ENCODE measurements at places on chromosomes 7 and 10. TPM values are rescaled to one million over a fixed set of nuclear protein-coding genes. Genes with fewer than 3 reads are reported as not detected.

DNA sequence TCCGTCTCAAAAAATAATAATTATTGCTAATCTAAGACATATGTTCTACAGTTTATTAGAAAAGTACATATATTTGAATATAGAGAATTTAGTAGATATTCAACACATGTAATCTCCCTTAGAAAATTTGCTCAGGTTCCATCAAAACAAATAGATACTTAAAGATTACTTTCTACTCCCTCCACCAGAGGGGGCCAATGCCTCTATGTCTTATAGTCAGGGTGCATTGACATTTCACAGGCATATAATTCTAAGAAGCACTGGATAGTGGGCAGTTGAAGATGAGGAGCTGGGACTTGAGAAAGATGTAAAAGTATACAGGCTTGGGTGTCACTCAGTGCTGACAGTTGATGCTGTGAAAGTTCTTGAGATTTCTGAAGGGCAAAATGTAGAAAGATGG is 301.6 kb upstream of the HPS1 start:
- no peak for DNase-seq

- DNase-seq: no peak
Observed at GRCh38 chr7:36474283-36475010, 84.8 kb downstream of the ANLN start.

DNA sequence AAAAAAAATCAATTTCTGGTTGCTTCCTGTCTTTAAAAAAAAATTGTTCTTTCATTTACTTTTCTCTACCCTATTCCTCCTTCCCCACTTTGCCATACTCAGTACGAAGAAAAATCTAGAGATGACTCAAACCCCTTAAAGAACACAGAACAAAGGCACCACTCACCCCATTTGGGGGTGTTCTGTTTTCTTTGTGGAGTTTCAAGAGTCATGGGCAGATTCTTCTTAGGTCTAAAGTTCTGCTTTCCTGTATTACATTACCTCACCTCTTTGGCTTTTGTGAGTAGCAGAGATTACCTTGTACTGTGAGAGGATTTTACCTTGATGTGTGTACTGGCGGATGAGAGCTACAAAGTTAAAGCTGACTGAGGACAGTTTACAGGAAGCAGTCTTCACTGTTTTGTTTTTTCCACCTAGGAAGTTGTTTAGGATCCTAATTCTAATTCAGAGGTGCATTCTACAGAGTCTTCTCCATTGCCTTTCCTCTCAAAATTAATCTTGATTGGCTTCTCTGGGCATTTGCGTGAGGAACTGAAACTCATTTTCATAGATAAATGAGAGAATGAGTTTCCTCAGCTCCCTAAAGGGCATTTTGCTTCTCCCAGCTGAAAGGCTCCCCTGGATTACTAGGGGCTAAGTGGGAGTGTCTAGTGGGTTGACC is 20.7 kb downstream of the AVL9 start:
- no peak for DNase-seq

Gene ARMS2
- total RNA-seq: not detected

DNA sequence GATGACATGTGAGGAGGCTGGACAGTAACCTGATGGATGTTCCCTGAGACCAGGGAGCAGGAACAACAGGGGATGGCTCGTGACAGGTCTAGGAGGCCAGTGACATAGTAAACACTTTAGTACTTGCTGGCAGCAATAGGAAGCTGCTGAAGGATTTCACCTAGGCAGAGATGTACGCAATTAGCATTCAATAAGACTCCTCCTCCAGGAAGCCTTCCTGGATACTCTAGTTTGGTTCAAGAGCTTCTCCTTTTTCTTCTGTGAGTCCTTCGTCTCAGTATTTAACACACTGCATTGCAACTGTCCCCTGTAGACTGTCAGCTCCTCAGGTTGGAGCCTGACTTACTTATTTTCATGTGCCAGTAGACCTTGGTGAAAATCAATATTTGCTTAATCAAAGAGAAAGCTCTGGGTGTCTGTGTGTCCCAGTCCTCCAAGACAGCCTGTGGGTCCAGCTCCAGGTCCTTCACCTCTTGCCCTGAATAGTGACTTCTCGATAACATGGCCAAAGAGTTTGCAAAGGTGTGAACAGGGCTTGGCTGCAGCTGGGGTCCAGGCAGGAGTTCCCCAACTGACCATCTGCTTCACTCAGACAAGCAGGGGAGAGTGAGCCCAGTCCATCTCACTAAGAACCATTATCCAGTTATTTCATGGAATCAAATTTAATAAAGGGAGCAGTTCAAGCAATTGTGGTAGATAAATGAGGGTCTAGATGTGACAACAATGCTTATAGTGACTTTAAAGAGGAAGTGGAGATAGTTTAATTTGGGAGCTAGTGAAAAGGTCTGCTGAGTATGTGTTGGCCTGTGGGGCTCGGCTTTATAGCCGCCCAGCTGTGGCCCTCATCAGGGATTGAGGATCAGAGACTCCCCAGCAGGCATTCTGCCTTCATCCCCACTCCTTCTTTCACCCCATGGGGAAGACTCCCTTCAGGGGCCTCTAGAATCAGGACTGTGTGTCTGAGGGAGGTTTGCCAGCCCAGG is 9.4 kb downstream of the TMEM273 start:
- DNase-seq: no peak

Gene ACSM6
- total RNA-seq: not detected

GRCh38 chr7:1454542-1454941 is 4.7 kb downstream of the MICALL2 start:
- no peak for DNase-seq

DNA sequence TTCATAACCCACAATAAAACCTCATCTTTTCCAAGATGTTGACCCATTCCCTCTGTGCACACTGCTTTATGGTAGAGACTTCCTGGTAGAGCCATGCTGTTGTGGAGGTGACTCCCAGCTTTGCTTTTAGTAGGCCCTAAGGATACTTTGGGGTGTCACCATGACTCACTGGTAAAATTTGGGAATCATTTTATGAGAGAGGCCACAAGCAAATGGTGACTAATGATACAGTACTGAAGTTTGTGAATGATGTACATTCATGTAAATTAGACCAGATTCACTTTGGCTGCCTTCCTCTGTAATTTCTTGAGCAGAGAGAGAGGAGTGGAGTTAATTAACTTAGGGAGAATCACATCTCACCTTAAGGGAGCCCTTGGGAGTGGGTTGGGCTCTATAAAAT is 686.5 kb downstream of the LRMDA start:
- no peak for DNase-seq

- no peak for DNase-seq
Observed at GRCh38 chr10:104218751-104219150, 13.4 kb downstream of the CFAP43 start.

- no peak for DNase-seq
Observed at GRCh38 chr7:2873686-2874551, 29.8 kb upstream of the GNA12 start.

Gene DRGX
- not detected for total RNA-seq

Gene NRG3
- 0.33 TPM for total RNA-seq

Gene ENTPD7
- 3.5 TPM for total RNA-seq

- no peak for DNase-seq
Observed at GRCh38 chr7:131745390-131746248, 189.2 kb upstream of the PODXL start.

Gene SEC61A2
- total RNA-seq: 6.2 TPM

Gene DIP2C
- 48.2 TPM for total RNA-seq

DNA sequence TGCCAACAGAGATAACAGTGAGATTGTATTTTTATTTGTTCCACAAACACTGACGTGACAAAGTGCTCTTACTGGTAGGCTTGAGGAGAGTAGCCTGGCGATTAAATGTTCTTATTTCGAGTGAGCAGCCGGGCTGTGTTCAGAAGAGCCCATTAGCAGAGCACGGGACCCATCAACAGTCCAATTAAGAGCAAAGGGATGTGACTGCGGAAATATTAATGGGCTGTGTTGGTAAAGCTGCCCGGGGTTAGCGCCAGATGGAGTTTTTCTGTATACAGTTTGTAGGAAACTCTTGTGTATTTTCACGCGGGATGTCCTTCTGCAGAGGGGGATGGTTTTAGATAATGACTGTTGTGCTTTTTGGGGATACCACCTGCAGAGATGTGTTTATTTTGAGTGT is 104.3 kb downstream of the KIAA1217 start:
- no peak for DNase-seq

DNA sequence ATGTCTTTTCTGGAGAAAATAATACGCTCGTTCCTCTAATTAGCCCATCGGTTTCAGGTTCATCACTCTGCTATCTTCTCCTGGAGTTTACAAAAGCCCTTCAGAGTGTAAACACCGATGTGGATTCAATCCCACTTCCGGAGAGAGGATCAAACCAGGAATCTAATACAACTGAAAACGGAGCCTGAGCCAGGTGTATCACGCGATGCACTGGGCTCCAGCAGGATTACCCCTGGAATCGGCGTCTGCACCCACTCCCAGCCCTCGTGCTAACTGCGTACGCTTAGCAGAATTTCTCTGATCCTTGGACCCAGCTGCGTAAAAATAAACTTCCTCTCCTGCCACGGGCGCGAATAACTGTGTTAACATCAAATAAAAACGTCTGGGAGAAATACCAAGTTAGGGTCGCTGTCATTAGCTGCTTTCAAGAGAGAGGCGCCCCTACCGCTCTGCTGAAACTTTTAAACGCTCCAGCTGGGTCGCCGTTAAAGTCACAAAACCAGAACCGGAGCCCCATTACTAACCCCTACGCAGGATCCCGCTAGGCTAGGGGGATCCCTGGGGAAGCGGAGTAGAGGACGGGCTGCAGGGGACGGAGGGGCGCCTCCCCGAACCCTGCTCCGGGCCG is 502 bp downstream of the ZNF3 start:
- DNase-seq: no peak

- DNase-seq: no peak
Observed at GRCh38 chr7:98921608-98922372, 43.5 kb downstream of the TRRAP start.

Gene PAX4
- not detected for total RNA-seq

DNA sequence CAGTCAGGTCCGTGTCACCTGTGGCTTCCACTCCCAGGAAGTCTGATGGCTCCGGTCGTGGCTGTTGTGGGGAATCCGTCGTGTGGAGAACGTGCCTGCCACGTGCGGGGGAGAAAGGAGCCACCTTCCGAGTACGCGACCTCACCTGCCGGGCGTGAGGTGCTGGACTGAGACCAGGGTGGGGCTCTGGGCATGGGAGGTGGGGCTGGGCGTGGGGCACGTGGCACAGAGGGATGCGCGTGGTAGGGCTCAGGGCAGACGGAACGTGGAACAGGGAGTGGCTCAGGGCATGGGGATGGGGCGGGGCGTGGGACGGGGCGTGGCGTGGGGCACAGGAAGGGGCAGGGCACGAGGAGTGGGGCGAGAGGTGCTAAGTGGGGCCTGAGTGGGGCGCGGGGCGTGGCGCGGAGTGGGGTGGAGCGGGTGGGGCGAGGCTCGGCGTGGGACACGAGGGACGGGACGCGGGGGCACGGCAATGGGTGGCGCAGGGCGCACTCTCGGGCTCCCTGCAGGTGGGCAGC is 64.8 kb downstream of the C10orf143 start:
- no peak for DNase-seq

DNA sequence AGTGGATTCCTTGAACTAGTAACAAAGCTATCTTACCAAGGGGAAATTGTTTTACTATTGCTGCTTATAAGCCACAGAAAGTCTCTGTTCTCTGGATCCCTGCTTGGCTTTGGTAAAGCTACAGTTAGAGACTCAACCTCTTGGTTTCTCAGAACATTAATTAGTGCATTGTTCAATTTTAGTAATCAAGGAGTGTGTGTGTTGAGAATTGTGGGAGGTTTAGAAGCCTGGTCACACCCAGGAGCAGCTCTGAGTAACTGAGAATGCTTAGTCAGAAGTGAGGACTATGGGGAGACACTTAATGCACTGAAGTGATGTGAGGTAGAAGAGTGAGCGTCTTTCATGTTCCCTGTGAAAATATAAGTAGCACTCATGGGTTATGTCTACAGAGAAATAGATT is 8.2 kb upstream of the ACTA2 start:
- DNase-seq: no peak

DNA sequence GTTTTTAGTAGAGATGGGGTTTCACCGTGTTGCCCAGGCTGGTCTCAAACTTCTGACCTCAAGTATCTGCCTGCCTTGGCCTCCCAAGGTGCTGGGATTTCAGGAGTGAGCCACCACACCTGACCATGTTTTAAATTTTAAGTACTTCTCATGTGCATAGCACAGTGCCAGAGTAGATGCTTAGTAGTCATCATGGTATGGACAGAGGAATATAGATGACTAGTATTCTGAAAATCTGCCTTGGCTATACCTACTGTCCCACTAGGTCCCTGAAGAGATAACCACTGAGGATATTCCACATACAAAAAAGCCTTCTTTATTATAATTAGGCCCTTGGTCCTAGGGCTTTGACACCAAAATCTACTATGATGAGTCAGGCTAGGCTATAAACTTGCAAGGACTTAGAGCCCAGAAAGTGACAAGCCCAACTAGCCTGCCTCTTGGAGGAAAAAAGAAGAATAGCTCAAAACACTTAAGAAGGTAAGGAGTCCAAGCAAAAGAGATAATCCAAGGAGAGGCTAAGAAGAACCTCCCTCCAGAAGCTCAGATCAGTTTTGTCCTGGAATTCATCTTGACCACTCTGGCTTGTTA is 34.0 kb downstream of the LUC7L2 start:
- no peak for DNase-seq

Gene MKI67
- 0.29 TPM for total RNA-seq

DNA sequence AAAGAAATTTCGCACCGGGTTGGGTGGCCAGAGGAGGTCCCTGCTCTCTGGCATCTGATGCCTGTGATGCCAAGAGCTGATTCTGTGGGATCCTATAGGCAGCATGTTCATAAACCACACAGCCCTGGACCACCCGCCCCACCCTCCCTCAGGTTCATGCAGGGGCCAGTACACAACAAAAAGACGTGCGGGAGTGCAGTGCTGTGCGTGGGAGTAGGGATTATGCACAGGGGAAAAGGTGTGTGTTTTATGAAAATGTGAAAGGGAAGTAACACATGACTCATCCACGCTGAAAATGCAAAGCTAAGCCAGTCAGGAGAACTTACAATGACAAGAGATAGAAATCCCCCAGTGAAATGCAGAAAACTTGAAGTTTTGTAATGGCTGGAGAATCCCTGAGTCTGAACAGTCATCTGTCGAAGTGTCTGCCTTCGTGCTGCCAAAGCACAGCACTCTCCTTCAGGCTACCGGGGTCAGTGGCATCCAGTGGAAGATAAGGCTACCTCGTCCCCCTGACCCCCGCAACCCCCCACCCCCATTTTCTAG is 1.1 kb downstream of the KIAA1217 start:
- no peak for DNase-seq

DNA sequence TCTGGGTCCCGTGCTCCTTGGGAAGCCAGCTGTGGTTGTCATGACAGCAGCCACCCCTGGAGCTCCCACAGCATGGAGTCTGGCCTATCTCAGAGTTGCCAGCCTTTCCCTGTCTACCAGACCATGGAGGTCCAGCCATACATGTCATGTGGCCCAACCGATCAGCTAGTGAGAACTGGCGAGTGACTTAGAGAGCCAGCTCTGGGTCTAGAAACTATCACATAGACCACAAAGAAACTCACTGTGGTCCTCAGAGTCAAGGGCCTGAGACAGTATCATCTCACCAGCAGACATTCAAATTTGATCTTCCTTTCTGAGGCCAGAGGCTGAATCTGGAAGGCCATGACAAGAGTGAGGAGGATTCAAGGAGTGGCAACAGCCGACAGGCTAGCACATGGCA is 223.3 kb upstream of the GPR26 start:
- no peak for DNase-seq

Gene AUTS2
- 81.3 TPM for total RNA-seq

Measured in breast epithelium (tissue), 4 donors.